ENCODE measurements at places on chromosomes 7 and 10.

GRCh38 chr10:117590101-117590875 is 47.7 kb downstream of the EMX2 start:
- peak; percentile 28 for DNase-seq

DNA sequence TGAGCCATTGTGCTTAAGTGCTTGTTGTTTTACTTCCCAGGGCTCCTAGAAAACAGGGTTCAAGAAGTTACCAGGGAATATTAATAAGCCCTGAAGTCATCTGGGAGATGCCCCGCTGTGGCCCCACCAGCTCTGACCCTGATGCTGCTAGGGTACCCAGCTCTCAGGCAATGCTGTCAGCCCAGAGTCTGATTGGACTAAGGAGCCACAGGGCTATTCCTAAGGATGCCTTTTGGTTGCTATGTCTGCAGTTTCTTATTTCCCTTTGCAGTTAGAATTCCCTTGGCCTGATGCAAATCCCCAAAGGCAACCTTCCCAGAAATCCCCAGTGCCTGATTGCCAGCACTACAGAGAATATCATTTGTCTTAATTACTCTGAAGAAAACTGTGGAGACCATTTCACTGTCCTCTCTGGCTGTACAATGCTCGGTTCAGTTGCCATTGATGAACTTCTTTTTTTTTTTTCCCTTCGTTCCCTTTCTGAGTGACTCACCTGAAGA is 236.7 kb upstream of the KMT2E start:
- no peak for DNase-seq

GRCh38 chr7:121298831-121299239 is 30.0 kb upstream of the WNT16 start:
- DNase-seq, result no peak

GRCh38 chr7:151699147-151699927 is 177.6 kb downstream of the PRKAG2 start:
- peak; percentile 93 for DNase-seq

- DNase-seq, result no peak
Observed at GRCh38 chr10:72753760-72754231, 61.9 kb downstream of the MCU start.

- DNase-seq, result no peak
Observed at GRCh38 chr7:958221-959200, 4.0 kb upstream of the ADAP1 start.

DNA sequence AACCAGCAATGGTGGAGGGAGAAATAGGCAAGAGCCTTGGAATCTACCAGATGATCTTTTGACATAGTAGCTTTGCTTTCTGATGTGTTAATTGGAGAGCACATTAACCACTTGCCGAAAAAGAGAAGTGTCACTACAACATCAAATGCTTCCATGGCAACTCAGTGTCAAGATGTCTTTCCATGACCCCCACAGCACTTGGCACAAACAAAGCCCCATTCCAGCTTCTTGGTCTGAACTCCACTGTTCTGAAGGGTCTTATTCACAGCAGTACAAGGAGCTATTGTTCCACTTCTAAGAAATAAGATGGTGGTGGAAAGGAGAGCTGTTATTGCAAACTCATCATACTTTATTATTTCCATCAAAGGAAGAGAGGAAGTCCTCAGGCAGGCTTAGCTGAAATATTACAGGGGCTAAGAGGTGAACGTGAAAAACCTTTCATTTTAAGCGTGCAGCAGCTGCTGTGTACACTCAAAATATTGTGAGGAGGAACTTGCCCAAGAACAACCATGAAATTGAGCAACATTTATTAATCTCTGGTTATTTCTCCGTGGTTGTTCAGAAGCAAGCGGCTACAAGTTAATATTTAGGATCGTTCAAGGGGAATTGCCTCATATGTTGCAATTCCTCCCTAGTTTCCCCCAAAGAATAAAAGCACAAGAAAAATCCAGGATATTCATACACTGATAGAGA is 354.8 kb upstream of the CELF2 start:
- DNase-seq, result no peak

DNA sequence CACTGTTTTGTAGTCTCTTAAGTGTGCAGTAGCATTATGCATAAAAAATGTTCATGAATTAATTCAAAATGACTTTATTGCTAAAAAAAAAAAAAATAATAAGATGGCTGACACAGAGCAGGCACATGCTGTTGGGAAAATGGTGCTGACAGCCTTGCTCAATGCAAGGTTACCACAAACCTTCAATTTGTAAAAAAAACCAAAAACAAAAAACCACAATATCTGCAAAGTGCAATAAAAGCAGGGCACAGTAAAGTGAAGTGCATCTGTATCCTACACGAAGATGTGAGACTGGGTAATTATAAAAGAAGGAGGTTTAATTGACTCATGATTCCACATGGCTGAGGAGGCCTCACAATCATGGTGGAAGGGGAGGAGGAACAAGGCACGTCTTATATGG is 185.8 kb downstream of the USP6NL start:
- DNase-seq, result no peak

DNA sequence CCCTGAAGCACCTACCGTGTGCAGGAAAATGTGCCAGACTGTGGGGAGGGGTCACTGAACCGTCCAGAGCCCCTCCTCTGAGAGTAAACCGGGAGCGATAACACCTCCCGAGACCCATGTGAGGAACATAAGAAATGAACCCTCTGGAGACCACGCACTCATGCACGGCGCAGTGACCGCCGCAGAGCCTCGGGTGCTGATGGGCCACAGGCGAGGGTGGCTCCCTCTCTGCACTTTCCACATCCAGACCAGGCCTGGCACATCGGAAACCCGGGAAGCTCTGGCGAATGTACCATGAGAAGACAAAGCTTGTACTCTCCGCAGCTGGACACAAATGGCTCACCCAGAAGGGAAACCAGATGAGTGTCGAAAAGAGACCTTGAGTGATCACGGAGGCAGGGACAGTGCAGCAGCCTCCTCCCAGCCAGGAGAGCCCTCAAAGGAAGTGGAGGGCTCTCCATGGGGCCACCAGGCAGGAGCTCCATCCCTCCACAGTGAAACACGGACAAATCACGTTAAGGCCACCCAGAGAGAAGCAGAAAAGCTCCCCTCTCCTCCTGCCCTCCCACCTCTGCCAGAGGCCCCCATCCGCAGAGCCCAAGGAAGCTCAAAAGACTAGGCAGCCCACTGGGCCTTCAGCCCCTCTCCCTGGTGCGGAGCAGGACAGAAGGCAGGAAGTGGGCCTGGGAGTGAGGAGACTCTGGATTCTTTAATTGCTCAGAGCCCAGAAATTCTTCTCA is 178.1 kb upstream of the PPP2R2D start:
- DNase-seq, result no peak

GRCh38 chr10:99654390-99655175 is 4.7 kb upstream of the ENTPD7 start:
- DNase-seq, result no peak

- no peak for DNase-seq
Observed at GRCh38 chr7:138170959-138171703, 94.9 kb downstream of the AKR1D1 start.

- no peak for DNase-seq
Observed at GRCh38 chr7:155324012-155324917, 26.6 kb downstream of the INSIG1 start.

DNA sequence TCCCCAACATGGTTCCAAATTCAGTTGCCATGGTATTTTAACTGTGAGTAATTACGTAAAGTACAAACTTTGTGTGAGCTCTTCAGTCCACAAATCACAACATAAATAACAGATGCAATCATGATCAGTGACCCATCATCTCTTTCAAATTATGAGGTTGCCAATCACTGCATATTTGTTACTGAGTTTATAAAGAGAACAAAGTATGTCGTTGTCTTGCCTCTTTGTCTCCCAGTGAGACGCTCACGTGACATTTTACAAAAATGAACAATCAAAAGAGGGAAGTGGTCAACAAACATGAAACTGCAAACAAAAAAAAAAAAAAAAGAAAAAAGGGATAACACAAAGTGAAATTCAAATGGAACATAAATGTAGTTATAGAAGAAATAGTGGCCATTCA is 122.7 kb upstream of the PDSS1 start:
- no peak for DNase-seq

GRCh38 chr10:73916761-73917470 is 6.0 kb downstream of the PLAU start:
- no peak for DNase-seq

DNA sequence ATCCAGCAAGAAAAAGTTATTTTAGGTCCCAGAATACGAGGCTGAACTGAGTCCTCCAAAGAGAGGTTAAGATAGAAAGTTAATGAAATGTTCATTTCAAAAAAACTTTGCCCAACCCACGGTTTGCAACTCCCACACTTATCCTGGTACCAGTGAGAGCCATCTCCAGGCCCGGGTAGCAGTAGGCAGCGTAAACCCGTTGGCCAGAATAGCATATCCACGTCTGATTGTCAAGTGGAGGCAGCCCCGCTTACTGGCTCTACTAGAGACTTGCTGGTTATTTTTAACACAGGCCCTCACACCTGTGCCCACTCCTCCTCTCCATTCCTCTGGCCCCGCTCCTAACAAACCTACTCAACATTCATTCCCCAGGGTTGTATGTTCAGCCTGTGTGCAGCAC is 109.7 kb downstream of the HIP1 start:
- no peak for DNase-seq

- no peak for DNase-seq
Observed at GRCh38 chr7:20191391-20191869, 25.8 kb downstream of the MACC1 start.

- no peak for DNase-seq
Observed at GRCh38 chr10:131694781-131695495, 205.9 kb upstream of the PPP2R2D start.

DNA sequence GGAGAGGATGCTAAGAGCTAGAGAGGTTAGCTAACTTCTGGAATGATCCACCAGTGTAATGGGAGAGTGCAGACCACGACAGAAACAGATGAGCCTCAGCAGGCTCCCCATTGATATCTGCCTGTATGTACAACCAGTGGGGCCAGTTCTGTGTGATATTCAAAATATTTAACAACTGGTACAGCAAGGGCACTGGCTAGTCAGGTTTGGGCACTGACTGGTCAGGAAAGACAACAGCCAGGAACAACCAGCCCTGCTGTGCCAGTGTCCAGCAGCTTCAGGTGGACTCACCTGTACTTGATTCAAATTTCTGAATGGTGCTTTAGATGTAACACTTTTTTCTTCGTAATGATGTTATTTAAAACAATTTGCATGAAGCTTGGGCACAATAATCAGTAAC is 5.9 kb upstream of the TRIL start:
- no peak for DNase-seq

GRCh38 chr7:157301610-157302120 is 35.1 kb upstream of the DNAJB6 start:
- no peak for DNase-seq

DNA sequence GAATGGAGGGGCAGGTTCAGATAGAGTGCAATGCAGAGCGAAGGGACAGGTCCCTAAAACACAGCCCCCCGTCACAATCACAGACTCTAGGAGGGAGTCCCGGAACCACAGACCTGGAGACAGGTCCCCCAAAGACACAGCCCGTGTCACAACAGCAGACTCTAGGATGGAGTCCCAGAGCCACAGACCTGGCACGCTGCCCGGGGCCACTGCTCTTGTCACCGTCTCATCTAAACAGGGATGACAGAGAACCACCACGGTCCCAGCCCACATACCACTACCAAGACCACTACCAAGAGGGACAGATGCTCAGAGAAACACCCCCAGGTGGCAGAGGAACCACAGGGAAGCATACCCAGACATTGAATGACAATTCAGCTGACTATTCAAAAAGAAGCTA is 183.9 kb downstream of the TCERG1L start:
- DNase-seq, result no peak

DNA sequence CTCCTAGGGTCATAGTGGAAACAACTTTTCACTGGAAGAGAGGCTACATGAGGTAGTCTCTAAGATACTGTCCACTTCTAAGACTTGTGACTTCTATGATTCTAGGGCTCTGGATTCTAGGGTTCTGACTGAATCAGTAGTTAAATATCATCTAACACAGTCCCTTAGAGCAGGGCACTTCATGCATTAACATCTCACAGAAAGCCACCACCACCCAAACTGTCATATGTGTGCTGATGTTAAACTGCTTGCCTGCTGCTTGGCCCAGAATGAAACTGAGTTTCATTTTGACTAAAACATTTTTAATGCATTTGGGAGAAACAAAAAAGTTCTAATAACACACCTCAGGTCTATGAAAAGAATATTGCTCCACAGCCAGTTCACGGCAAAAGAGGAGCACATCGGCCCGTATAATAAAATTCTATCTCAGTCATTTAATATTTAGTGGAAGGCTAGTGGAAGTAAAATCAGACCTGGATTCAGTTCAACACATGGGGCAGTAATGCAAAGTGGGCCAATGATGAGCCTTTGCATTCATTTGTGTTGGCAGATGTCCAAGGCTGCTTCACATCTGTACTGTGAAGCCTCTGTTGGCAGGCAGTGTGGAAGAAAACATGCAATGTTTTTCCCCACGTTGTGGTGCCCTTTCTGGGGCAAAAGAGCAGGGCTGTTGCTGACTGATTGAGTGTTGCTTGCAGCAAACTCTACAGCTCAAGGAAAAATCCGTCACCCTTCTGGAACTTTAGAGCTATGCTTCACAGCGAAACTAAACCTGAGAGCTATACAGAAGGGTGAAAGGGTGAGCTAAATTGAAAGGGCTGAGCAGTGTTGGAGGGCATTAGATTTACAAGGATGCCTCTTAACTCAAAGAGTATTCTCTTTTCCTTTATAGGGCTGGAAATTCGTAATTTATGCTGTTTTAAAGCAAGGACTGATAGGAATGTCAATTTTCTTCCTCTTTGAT is 33.5 kb upstream of the AUTS2 start:
- peak; percentile 38 for DNase-seq

GRCh38 chr10:1384026-1384425 is 327.8 kb downstream of the WDR37 start:
- DNase-seq, result no peak

DNA sequence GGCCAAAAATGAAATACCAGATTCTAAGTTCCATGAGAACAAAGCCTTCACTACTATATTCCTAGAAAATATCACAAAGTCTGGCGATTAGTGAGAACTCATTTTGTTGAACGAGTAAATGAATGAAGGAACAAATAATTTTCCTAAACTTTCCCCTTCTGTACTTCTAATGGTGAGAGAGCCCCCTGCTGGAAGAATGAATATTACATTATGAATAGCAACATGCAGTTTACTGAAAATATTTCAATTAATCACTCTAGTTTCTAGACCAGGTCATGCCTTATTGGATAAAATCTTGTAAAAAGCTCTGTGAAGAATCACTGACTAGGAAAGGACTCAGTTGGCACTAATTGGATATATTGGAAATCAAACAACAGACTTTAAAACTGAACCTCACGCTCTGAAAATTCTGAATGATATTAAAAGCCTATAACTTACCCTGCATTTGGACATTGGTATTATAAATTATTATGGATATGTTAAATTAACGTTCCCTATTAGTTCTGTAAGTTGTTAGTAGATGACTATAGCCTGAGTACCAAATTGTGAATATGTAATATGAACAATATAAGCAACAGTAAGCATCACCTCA is 32.4 kb upstream of the MTPN start:
- DNase-seq, result no peak

DNA sequence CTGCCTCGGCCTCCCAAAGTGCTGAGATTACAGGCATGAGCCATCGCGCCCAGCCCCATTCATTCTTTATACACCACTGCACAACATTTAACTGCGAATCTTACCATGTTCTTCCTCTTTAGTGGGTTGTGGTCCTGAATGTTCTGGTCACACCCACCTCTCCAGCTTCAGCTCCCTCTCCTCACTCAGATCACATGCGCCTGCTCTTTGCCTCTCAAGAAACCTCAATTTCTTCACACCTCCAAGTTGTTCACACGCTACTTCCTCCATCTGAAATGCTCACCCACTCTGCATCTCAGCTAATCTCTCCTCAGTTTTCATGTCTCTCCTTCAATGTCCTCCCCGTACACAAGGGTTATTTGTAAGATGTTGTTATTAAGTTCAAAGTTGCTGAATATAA is 2.4 kb upstream of the PRR15 start:
- no peak for DNase-seq

Data from fibroblast of skin of left biceps (primary cell).